Germinal center (tissue), 1 donor: ENCODE measurements at places on chromosomes 11 and 22.

DNA sequence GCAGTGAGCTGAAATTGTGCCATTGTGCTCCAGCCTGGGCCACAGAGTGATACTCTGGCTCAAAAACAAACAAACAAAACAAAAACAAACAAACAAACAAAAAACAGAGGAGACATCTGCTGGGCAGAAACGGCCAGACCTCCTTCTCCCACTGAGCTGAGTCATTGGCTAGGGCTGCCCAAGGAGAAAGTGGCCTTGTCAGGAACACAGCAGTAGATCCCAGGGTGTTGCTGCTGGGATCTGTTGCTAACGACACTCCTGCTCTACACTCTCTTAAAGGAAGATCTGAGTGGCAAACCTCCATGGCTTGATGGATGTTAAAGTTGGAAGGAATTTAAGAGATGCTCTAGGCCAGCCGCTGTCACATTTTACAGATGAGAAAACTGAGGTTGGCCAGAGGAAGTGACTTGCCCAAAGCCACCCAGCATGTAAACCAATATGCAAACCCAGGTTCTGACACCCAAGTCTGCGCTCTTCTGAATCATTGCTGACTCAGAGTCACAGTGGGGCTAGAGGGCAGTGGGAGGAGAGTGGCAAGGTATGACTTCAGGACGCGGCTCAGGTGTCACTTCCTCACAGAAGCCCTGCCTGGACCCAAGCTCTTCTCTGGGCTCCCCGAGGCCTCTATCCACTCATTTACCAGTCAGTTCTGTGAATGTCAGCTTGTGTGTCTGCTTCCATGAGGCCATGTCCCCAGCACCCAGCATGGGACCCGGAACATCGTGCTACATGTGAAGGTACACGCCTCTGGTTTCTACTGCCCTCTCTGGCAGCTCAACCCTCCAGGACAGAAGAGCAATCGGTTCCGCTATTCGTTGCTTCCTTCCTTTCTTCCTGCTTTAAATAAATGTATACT is 11.3 kb upstream of the GDPD5 start:
- peak; percentile 69 for DNase-seq

DNA sequence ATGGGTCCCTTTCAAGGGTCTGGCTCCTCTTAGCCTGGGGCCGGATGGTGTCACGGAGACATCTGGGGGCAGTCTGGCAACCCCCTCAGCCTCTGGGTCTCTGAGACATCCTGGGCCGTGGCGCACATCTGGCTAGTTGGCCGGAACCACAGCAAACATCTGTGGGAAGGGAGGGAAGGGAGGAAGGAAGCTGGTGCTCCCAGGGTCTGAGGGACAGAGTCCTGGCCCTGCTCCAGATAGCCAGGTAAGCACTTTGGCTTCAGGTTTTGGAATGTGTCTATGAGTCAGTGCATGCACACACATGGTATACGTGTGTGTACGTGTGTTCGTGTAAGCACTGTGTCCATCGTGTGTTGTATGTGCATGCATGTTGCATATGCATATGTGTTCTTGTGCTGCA is 225.1 kb downstream of the MN1 start:
- no peak for DNase-seq

- DNase-seq: no peak
These were observed 264.4 kb downstream of the DDX10 start for GRCh38 chr11:108929241-108929640.

- DNase-seq: no peak
These were observed 99.7 kb upstream of the VPREB1 start for GRCh38 chr22:22144858-22145257.

GRCh38 chr11:126157326-126158030 is 54.0 kb downstream of the RPUSD4 start:
- no peak for DNase-seq

DNA sequence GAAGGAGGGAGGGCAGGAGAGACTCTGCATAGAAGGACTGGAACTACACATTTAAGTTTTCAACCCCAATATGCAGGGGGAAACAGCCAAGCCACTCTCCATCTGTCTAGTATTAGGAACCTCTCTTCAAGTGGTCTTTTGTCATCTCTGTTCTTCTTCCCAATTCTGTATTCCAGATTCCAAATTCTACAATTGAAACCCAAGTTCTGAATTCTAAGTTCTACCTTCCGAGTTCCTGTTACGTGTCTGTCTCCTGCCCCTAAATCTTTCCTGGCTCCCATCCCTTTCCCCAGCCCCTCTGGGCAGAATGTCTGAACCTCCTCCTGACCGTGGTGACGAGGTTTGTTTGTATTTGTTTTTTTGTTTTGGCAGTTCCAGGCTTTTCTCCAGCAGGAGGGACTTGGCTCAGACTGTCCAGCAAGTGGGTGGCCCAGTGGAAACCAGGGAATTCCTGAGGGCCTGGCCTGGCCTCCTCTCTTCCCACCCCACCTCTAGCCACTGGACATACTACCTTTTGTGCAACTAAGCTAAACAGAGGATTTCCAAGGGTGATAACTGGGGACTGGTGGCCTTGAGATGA is 1.6 kb upstream of the THOC5 start:
- DNase-seq: no peak
